Effector memory CD4-positive, alpha-beta T cell (primary cell): ENCODE measurements at places on chromosomes 2 and 18.

DNA sequence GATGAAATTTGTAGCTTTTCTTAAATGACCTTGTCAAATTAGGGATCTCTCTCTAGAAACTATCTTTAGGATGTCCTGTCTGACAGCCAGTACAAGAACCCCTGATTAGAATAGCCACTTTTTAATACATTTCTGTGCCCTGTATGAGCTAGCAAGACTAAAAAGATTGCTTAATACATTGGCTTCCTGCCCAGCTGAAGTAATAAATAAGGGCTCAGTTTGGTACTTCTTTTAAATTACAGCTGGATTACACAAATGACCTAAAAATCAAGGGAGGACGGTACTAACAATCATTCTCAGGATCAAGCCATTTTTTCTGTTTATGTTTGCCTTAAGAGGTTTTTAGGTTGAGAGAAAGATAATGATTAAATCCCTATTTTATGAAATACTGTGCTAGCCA, 11.6 kb upstream of the OLA1 start:
- DNase-seq, result no peak

DNA sequence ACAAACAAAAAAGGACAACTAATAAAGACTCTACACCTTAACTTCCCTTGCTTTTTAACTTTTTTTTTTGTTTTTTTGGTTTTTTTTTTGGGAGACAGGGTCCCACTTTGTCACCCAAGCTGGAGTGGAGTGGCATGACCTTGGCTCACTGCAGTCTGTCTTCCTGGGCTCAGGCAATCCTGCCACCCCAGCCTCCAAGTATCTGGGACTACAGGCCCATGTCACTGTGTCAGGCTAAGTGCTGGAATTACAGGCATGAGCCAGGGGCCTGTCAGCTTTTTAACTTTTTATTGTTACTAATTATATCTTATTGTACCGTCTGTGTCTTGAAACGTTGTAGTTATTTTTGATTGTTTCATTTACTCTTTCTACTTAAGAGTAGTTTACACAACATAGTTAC, 25.5 kb downstream of the WDR7 start:
- DNase-seq, result no peak

GRCh38 chr2:16960579-16960978, 294.9 kb upstream of the CYRIA start:
- DNase-seq, result no peak

GRCh38 chr2:29129586-29130281, 14.5 kb downstream of the CLIP4 start:
- no peak for DNase-seq

- no peak for DNase-seq
These were observed 14.6 kb downstream of the ABCG8 start for GRCh38 chr2:43853141-43854081.

DNA sequence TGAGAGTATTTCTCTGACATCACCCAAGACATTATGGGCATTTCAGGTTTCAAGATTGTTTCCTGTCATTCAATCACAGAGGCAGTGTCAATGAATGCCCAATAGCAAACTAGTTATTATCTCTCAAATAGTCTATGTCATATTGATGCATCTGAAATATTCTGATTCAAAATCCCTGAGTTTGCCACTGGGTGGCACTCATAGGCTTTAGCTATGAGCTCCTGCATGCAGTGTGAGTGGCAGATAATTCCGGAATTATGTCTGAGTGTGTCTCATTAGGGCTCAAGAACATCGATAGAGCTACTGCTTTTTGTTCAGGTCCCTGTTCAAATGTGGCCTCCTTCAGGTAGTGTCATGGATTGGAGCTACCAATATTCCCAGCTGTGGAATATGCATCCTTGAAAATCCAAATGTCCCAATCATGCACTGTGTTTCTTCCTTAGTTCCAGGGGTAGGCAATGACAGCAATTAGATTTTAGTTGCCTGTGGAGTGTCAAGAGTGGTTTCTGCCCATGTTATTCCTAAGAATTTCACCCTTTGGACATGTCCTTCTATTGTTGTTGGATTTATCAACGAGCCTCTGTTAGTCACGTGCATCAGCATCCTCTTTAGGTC, 7.8 kb upstream of the OR6B3 start:
- no peak for DNase-seq
